Activated CD8-positive, alpha-beta memory T cell treated with anti-CD3 and anti-CD28 coated beads for 1 hour (primary cell): ENCODE measurements at places on chromosomes 3 and 15.

GRCh38 chr3:65953881-65954733, 84.6 kb downstream of the MAGI1 start:
- DNase-seq = no peak

GRCh38 chr15:63380151-63380807, 1.4 kb downstream of the CA12 start:
- no peak for DNase-seq

- no peak for DNase-seq
Measured at GRCh38 chr15:92322566-92323355, 70.9 kb upstream of the ST8SIA2 start.

- no peak for DNase-seq
Measured at GRCh38 chr3:34178415-34178814, 380.0 kb downstream of the PDCD6IP start.

GRCh38 chr3:41882956-41883355, 78.9 kb downstream of the ULK4 start:
- no peak for DNase-seq

DNA sequence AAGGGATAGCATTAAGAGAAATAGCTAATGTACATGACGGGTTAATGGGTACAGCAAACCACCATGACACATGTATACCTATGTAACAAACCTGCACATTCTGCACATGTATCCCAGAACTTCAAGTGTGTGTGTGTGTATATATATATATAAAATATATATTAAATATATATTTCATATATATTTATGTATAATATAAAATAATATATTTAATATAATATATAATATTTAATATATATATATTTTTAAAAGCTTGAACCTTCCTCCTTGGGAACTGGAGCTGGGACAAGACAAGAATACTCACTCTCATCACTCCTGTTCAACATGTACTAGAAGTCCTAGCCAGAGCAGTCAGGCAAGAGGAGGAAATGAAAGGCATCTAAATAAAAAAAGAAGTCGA, 149.3 kb downstream of the UNC13C start:
- DNase-seq = no peak

DNA sequence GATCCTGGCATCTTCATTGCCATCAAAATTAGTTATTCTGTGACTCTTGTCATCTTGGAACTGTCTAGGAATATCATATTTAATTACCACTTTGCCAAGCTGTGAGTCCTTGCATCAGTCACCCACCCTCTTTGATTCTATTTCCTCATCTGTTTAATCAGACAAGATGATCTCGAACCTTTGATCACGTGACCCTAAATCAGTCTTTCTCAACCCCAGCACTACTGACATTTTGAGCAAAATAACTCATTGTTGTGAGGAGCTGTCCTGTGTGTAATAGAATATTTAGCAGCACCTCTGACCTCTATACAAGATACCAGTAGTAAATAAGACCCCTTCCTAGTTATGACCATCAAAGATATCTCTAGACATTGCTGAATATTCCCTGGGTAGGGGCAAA, 343.4 kb upstream of the ARPP21 start:
- DNase-seq = no peak

- DNase-seq = no peak
Measured at GRCh38 chr3:23399221-23399620, 196.1 kb downstream of the UBE2E2 start.

DNA sequence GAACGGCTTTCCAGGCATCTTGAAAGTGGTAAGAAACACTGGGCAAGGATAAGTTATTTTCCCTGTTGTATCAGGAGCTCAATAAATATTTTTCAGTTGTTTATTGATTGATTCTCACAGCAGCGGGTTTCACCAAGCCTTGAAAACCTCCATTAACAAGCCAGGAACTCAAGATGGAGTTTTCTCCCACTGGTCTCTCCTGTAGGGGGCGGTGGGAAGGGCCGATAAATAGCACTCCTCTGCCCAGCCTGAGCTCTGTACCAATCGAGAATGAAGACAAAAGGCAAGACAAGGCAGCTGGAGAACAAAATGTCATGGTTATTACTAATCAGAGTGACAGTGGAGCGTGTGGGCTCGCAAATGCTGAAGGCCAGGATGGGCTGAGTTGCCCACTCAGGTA, 7.4 kb downstream of the HRH1 start:
- DNase-seq = no peak

DNA sequence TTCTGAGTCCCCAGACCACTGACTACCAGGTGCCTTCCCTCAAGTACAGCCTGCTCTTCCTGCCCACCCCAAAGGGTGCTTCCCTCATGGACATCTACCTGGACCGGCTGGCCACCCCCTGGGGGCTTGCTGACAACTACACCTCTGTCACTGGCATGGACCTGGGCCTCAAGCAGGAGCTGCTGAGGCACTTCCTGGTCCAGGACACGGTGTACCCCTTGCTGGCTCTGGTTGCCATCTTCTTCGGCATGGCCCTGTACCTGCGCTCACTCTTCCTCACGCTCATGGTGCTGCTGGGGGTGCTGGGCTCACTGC, 9.3 kb downstream of the DISP2 start:
- DNase-seq = no peak

DNA sequence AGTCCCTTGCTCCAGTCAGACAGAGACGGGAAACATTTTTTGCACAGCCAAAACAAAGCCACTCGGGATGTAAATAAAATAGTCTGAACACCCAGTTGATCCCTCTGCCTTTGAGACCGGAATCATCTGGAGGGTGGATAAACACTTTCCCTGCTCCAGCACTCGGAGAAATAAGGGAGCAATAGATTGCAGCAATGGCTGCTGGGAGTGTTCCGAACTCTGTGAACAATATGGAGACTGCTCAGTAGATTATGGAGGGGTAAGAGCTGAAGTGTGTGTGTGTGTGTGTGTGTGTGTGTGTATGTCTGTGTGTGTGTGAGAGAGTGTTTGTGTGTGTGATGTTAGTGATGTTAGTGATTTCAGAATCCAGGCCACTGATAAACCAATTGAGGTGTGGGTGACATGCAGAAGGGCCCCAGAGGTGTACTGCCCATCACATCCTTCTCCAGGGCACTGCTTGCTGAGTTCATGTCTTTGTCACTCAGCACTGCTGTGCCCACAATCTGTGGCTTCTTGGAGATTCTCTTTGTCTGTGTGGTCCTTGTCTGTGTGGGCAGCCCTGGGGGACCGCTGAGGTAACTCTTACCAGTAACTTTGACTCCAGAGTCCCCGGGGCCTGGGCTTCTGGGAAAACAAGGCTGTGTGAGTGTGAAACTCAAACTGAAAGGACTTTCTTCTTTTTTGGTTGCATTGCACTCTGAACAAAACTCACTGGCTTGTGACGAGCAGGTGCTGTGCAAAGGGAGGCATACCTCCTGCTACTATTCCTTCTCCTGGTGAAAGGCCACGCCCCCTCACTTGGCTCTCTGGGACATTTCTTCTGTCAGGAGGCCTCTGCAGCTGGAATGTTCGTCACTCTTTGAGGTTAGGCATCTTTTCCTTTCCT, 23.0 kb downstream of the CRYGS start:
- no peak for DNase-seq

DNA sequence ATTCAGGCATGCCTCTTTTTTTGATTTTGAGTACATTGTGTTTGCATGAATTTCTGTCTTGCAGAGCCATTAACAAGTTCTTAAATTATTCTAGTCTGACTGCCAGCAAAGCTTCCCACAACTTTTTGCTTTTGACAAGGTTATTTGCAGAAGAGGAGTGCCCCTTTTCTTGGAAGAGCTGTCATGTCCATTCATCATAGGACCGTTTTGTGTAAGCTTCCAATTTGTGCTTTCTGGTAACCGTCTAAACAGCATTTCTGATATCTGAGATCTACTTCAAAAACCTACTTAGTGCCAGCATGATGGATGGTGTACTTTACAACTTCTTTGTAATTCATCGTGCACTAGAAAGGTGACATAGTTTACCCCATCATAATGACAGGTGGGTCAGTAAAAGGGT, 379.7 kb downstream of the NAALADL2 start:
- DNase-seq = no peak

DNA sequence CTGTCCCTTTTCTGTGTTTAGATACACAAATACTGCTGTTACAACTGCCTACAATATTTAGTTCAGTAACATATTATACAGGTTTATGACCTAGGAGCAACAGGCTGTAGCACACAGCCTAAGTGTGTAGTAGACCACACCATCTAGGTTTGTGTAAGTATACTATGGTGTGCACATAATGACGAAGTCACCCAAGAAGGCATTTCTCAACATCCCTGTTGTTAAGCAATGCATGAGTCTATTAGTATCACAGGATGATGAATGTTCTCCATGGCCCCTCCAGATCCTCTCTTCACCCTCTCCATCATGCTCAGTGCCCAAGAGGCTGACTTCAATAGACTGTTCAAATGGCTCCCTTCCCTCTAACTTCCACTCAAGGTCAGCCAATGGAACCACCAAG, 14.6 kb upstream of the SEC62 start:
- no peak for DNase-seq

GRCh38 chr3:121942116-121942786, 48.0 kb downstream of the SLC15A2 start:
- no peak for DNase-seq

- DNase-seq = no peak
Measured at GRCh38 chr3:65344846-65345245, 657.0 kb upstream of the ADAMTS9 start.

GRCh38 chr15:76196269-76197231, 114.7 kb downstream of the ETFA start:
- no peak for DNase-seq

DNA sequence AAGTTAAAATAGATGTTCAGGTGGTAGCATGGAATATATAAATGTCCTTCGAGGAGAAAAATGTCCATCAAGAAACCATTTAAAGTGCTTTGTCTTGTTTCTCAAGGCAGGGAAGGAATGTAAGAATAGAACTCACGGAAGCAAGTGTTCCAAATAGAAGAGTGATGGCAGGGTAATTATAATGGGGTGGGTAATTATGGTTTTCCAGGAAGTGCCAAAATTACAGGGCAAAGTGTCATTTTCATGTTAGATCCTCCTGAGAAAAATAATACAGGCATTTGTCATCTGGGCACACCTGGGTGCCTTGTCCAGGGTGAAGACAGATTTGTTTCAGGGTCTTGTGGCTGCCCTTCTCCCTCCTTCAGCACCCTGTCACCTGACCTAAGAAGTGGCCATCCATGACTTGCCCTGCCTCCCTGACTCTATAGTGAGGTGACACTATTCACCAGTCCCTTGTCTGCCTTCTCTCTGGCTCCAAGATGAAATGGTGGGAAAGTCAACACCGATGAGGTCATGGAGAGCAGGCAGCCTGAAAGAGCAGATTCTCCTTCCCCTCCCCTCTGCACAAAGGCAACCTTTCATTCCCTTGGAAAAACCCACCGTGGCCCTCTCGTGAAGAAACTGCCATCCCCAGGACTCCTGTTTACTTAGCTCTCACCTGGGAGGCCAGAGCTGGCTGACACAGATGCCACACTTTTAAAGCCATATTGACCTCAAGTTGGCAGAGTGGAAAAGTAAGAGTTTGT, 45.1 kb upstream of the AMOTL2 start:
- DNase-seq = no peak

DNA sequence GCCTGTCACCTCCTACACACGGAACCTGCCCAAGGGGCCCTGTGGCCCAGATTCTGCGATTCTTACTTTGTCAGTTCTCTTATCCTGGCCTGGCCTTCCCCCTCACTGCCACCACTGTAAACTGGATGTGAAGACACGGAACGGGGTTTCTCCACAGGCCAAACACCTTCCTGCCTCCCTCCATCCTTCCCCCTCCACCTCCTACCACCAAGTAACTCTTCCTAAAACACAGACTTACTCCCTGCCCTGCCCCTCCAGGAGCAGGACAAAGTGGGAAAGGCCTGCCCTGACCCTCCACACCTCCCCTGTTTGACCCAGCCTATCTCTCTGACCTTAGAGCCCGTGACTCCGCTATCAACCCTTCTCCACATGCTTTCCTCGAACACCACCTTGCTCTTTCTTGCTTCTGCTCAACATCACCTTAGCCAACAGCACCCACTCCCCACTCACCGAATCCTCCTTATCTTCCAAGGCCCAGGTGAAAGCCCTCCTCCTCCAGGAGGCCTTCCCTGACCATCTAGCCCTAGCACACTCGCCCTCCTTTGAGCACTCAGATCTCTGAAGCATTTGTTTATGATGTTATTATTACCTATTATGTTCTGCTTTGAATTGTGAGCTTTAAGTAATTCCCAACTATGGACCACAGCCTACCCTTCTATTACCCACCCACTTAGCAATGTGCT, 7.6 kb downstream of the CA12 start:
- DNase-seq = no peak

DNA sequence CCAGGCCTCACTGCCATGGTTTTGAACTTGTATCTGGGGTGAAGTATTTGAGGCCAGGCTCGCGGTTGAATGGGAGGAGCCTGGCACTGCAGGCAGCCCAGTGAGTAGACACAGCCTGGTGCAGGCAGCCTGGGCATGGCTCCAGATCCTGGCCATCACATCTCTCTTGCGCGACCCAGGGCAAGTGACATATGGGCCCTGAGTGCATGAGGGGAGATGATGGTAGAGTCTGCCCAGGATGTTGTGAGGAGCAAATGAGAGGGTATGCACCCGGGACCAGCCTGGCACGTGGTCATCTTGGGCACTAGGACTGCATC, 103.5 kb downstream of the TBC1D2B start:
- DNase-seq = no peak

DNA sequence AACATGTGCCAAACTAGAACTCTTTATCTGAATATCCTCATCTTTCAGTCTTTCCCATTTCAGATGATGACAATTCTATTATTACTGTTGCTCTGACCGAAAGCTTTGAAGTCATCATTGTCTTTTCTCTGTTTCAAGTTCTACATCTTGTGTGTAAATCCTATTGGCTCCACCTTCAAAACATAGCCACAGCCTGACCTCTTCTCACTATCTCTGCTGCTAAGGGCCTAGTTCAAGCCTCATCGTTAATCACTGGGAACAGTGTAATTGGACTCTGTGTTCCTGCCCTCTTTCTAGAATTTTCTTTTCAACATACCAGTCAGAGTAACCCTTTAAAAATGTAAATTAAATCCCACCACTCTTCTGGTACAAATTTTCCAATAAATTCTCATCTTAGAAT, 105.1 kb downstream of the OXSM start:
- no peak for DNase-seq

DNA sequence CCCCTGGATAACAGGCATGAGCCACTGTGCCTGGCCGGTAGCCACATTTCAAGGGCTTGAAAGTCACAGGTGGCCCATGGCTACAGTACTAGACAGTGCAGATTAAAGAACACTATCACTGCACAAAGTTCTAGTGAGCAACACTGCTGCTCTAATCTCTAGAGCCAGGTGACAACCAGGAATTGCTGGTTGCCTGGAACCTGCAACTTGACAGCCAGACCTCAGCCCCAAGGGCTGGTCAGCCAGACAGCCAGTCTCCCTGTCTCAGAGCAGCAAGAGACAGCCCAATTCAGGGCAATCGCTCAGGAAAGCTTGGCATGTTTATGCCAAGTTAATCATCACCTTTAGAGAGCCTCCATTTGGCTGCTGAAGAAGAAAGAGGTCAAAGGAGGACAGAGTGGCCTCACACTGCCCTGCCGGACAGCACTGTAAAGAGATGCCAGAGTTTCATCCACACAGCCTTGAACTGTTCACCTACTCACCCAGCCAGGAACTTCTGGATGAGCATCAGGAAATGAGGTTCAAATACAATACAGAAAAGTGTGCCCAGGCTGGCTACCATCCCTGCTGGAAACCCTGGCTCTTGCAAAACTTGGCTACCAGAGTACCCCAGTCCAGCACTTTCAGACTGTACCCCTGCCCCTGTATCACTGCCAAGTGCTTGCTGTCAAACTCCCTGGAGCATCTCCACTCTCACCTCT, 6.0 kb downstream of the CCDC12 start:
- no peak for DNase-seq
